ENCODE measurements at places on chromosomes 1 and 21.

GRCh38 chr1:108961198-108961597 lies 2.1 kb downstream of the CLCC1 start:
- DNase-seq = no peak

- DNase-seq = no peak
Observed at GRCh38 chr1:226201029-226201593, 14.6 kb upstream of the ACBD3 start.

DNA sequence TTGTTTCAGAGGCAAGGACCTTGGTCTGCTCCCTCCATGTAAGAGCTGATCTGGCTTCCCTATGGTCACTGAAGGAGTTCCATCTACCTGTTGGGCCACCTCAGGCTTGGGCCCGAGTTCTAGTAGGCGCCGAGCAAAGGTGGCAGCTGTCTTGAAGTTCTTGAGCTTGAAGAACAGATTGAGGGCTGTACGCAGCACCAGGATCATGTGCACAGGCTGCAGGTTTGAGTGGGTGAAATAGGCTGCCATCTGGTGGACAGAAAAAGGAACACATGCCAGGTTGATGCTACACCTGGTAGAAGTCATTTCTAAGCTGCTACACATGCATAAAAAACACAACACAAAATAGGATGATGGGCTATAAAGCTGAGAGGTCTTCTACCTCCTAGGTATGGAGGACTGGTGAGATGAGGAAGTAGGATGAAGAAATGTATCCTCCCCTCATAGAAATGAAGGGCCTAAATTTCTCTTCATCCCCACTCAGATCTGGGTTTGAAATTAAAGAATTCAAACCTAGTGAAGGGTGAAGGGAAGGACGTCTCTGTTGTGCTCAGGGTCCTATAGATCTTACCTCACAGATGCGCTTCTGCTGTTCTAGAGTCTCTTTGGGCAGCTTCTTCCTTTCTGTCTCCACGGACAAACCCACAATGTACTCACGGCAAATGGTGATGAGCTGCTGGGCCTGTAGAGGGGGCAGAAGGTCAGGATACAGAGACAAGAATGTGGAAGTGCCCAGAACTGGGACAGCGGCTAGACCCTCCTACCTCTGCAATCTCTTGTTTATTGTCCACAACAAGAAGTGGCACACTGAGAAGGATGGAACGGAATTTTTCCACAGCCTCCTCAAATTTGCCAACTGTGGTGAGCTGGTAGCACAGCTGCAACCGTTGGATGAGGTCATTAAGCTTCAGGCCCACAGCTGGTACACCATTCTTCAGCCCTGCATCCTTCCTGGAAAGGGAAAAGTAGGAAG lies 6.6 kb upstream of the PEX19 start:
- no peak for DNase-seq

DNA sequence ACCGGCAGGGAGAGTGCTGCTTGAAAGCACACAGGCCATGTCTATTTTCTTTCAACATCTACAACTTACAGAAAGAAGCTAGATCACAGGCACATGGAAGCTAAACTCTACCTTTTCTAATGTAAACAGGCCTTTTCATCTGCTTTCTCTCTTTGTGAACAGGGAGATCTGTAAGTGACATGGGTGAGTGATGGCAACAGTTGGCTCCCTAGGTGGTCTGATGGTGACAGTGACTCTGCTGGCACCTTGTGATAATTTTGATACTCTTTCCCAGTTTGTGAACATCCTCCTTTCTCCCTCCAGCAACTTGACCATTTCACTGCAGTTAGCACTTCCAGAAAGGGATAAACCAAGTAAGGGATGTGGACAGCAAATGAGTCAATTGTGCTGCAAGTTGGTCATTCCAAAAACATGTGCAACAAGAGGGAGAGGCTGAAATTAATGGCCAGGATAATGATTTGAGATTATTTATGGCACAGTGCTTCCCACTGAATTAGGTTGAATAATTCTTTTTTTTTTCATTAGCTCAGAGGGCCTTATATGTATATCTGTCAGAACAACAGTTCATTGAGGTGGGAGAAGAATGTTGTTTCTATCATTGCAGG lies 89.5 kb downstream of the XCL2 start:
- DNase-seq = no peak

DNA sequence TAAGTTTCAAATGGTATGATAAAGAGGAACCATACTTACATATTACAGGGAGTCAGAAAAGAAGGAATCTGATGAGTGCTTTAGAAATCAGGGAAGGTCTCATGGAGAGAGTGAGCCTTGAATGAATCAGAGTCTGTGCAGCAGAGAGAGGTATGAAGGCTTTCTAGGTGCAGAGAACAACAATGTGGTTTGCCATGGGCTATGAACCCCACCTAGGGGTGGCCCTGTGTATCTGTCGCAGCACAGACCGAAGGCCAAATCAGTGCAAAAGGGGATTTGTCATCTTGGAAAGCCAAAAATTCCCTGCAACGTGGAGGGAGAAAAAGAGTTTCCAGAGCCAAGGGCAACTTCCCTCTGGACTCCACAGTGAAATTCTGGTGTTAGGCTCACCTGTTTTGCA lies 3.5 kb downstream of the PAPPA2 start:
- no peak for DNase-seq

DNA sequence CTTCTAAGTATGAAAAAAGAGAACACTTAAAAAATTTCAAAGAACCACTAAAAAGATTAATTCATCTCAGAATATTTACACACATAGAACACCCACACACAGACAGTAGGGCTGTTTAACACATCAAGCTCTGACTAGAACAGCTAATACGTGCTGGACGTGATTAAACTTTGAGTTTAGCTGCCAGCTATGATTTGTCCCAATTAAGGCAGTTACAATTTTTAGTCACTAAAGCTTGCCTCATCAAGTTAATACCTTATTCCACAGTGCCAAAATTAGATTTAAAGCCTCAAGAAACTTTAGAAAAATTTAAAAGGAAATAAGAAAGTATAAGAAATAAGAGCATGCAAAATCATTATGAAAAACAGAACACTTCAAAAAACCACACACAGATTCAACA lies 18.9 kb downstream of the SLC16A1 start:
- no peak for DNase-seq

All from GF-D8 (cell line).